ENCODE measurements at places on chromosomes 3 and 15. TPM values are rescaled to one million over a fixed set of nuclear protein-coding genes. Genes with fewer than 3 reads are reported as not detected.
A peak's percentile ranks its signal among the peaks of the same experiment; 100 is the strongest.

GRCh38 chr3:184636741-184637316, 75.0 kb downstream of the MAGEF1 start:
- no peak overlapping the region for H3K4me3 ChIP-seq
- no peaks in the 10 kb centered on the region for H3K27me3 ChIP-seq
- H3K27ac ChIP-seq = peak overlapping the region; percentile 15
- peak; percentile 35 for DNase-seq
- H3K36me3 ChIP-seq = no peaks in the 10 kb centered on the region

GRCh38 chr15:67835297-67836133, 4.3 kb downstream of the RNU6-1 start:
- H3K36me3 ChIP-seq = no peaks in the 10 kb centered on the region
- H3K4me3 ChIP-seq = peak overlapping the region; percentile 46
- H3K4me1 ChIP-seq = peaks cover 16% of the 10 kb centered on the region
- no peak for DNase-seq
- no peak overlapping the region for H3K27ac ChIP-seq

- no peaks in the 10 kb centered on the region for H3K27me3 ChIP-seq
- no peak overlapping the region for H3K4me3 ChIP-seq
Observed at GRCh38 chr15:43974852-43975251, 148.1 kb downstream of the WDR76 start.

- no peaks in the 10 kb centered on the region for H3K27me3 ChIP-seq
- no peaks in the 10 kb centered on the region for H3K4me1 ChIP-seq
- no peaks in the 10 kb centered on the region for H3K36me3 ChIP-seq
- no peak overlapping the region for H3K27ac ChIP-seq
- no peak overlapping the region for H3K4me3 ChIP-seq
Observed at GRCh38 chr15:62534996-62535395, 369.9 kb upstream of the C2CD4B start.

DNA sequence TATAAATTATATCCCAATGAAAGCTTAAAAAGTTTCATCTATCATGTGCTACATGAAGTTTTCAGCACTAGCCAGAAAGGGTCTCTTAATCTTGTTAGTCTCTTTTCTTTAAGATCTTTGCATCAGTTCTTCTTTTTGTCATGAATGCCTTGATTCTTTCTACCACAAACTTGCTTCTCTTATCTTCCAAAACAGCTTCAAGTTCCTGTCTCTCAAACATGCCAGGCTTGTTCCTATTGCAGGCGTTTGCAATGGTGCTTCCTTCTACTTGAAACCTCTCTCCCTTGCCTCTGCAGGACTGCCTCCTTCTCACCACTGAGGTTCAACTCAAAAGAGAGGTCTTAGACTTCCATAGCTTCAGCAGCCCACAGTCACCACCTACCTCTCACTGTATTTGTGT, 104.3 kb upstream of the FRMD4B start:
- H3K36me3 ChIP-seq = no peaks in the 10 kb centered on the region
- H3K27ac ChIP-seq = no peak overlapping the region
- no peaks in the 10 kb centered on the region for H3K4me1 ChIP-seq
- DNase-seq = no peak
- H3K4me3 ChIP-seq = no peak overlapping the region

GRCh38 chr3:169212086-169212485, 451.4 kb downstream of the MECOM start:
- no peaks in the 10 kb centered on the region for H3K36me3 ChIP-seq
- no peak overlapping the region for H3K4me3 ChIP-seq
- DNase-seq = no peak

DNA sequence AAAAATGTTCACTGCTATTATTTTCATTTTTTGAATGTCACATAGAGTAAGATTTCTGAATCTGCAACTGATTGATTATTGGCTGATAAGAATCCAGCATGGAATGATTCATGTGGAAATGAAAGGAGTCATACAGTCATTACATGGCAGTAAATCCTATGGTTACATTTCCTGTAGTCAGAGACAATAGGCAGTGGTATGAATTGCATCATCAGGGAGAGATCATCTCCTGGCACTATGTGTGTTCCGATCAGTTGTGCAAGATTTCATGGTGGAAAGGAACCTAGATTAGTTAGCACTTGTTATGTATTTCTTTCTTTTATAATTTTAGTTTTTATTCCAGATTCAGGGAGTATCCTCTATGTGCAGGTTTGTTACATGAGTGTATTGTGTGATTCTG, 38.8 kb downstream of the SLC12A1 start:
- no peaks in the 10 kb centered on the region for H3K27me3 ChIP-seq
- H3K4me1 ChIP-seq = no peaks in the 10 kb centered on the region
- no peak for DNase-seq
- H3K4me3 ChIP-seq = no peak overlapping the region
- no peak overlapping the region for H3K27ac ChIP-seq

- no peak for DNase-seq
- no peak overlapping the region for H3K27ac ChIP-seq
- no peaks in the 10 kb centered on the region for H3K4me1 ChIP-seq
- no peaks in the 10 kb centered on the region for H3K27me3 ChIP-seq
- H3K36me3 ChIP-seq = no peaks in the 10 kb centered on the region
Observed at GRCh38 chr3:36900474-36901443, 44.1 kb downstream of the TRANK1 start.

DNA sequence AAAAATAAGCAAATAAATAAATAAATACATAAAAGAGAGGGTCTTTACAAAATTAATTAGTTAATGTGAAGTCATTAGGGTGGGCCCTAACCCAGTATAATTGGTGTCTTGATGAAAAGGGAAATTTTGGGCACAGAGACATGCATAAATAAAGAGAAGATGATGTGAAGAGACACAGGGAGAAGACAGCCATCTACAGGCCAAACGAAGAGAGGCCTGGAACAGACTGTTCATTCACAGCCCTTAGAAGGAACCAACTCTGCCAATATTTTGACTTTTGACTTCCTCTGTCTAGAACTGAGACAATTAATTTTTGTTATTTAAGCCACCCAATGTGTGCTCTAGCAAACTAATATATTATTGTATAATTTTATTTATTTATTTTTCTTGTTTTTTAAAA, 29.6 kb upstream of the SELENOK start:
- no peak overlapping the region for H3K4me3 ChIP-seq
- no peak overlapping the region for H3K27ac ChIP-seq
- no peaks in the 10 kb centered on the region for H3K36me3 ChIP-seq
- H3K27me3 ChIP-seq = no peaks in the 10 kb centered on the region

The GOLGA8R gene
- total RNA-seq = 4.2 TPM

DNA sequence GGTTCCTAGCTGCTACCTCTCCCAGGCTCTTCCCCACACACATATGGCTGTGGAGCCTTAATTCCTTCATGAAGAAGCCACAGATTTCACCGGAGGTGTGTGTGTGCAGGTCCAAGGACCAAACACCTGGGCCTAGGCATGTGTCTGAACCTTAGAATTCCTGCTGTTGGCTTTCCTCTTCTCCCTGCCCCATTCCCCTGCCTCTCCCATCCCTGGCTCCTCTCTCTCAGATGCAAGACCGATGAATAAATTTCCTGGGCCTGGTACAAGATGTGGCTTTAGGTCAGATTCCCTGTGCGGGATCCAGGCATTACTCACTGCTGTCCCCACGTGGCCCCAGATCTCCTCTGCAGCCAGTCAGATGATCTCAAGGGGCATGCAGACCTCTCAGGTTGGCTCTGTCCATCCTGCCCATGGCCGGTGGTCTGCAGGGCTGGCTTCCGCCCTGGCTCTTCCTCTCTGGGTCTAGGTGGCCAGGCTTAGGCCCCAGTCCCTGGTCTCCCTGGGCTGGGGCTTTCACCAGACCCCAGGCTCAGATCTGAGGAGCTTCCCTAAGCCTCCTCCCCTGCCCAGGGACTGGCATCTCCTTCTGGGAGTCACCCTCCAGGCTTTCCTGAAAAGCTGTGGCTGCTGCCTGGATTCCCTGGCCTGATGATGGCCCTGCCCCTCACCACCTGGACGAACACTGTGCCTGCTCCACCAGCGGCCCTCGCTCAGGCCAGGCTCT, 20.5 kb downstream of the CCR9 start:
- H3K27me3 ChIP-seq = no peaks in the 10 kb centered on the region
- no peak overlapping the region for H3K4me3 ChIP-seq
- no peaks in the 10 kb centered on the region for H3K4me1 ChIP-seq
- no peaks in the 10 kb centered on the region for H3K36me3 ChIP-seq

Measured in breast epithelium (tissue), 4 donors.